CD4-positive, alpha-beta T cell treated with Interleukin-6 for 4 hours (primary cell): ENCODE measurements at places on chromosomes 3 and 15.
A peak's percentile ranks its signal among the peaks of the same experiment; 100 is the strongest.

DNA sequence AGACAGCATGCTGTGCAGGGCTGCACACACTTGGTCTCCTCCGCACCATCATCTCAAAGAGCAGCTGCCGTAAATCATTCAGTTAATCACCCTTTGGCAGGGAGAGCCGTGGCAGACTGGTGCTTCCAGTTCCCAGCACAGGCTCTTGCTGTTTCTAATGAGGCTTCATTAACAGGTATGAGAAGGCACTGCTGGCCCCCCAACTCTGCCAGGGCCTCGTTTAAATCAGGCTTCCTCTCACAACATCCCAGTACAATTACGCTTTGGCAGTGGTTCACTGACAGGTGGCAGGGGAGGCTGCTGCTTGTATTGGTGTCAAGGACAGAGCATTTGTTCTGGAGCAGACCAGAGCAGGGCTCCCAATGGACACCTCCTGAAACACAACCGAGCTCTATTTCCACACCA, 77.1 kb downstream of the BFSP2 start:
- DNase-seq, result no peak

- DNase-seq, result no peak
These were observed 1.2 kb downstream of the GPR15 start for GRCh38 chr3:98532709-98533571.

DNA sequence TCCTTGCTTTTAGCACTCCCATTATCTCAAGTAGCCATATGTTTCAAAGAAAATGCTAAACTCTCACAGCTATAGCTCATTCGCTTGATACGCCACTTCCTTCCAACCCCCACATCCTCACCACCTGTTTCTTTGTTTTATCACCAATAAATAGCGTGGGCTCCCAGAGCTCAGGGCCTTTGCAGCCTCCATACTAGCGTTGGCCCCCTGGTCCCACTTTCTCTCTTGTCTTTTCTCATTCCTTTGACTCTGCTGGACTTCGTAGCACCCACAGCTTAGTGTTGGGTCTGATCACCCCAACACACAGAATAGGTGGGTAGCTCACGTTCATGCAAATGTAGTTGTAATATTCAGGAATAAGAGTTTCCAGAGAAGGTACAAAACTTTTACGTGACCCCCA, 4.1 kb upstream of the GPD1L start:
- no peak for DNase-seq

DNA sequence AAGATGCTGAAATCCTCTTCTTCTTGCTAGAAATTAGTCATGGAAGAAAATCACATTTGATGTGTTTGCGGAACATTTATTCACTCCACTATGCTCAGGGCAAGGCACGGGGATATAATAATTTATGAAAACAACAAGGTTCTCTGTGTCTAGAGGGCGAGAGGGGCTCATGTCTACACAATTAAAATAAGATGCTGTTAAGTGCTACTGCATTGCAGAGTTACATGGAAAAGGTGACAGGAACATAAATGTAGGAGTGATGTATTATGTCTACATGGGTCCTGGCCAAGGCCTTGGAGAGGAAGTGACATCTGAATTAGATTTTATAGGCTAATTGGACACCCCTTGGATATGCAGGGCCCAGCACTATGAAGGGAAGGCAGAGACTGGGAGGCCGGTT, 96.1 kb downstream of the SV2B start:
- no peak for DNase-seq

DNA sequence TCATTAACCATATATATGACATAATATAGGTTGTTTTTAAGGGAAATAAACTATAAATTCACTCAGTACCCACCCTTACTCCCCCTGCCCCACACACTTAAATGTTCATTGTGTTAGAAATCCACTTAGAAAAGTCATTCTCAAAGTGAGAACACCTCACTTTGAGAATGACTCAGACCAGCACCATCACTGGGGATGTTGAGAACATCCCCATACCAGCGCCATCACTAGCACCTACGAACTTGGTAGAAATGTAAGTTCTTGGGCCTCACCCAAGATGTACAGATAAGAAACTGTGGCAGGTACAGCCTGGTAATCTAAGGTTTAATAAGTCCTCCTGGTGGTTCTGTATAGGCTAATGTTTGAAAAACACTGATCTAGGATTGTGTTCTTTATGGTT, 362.6 kb downstream of the LPP start:
- DNase-seq, result no peak

- DNase-seq, result no peak
These were observed 34.0 kb downstream of the SPTSSB start for GRCh38 chr3:161337311-161337710.

GRCh38 chr3:195250473-195251251, 20.3 kb downstream of the XXYLT1 start:
- no peak for DNase-seq

- peak; percentile 58 for DNase-seq
These were observed 7.6 kb upstream of the TMEM44 start for GRCh38 chr3:194640829-194641228.

- DNase-seq, result no peak
These were observed 10.1 kb downstream of the PCSK6 start for GRCh38 chr15:101479342-101479845.

- DNase-seq, result no peak
These were observed 571.8 kb upstream of the IL12A start for GRCh38 chr3:159416856-159417255.

GRCh38 chr3:156120528-156121251, at the start of gene KCNAB1:
Gene KCNAB1 (plus strand): TSS chr3:156120578.
- DNase-seq, result no peak
